Activated T-cell treated with anti-CD3 and anti-CD28 coated beads for 4 hours (primary cell): ENCODE measurements at places on chromosomes 16 and 17.

GRCh38 chr16:48576927-48577326 lies 33.1 kb downstream of the N4BP1 start:
- DNase-seq: peak; percentile 19

- no peak for DNase-seq
These were observed 447.7 kb upstream of the MAF start for GRCh38 chr16:80048250-80048649.

GRCh38 chr16:87746178-87746577 lies 19.6 kb downstream of the KLHDC4 start:
- DNase-seq: no peak

DNA sequence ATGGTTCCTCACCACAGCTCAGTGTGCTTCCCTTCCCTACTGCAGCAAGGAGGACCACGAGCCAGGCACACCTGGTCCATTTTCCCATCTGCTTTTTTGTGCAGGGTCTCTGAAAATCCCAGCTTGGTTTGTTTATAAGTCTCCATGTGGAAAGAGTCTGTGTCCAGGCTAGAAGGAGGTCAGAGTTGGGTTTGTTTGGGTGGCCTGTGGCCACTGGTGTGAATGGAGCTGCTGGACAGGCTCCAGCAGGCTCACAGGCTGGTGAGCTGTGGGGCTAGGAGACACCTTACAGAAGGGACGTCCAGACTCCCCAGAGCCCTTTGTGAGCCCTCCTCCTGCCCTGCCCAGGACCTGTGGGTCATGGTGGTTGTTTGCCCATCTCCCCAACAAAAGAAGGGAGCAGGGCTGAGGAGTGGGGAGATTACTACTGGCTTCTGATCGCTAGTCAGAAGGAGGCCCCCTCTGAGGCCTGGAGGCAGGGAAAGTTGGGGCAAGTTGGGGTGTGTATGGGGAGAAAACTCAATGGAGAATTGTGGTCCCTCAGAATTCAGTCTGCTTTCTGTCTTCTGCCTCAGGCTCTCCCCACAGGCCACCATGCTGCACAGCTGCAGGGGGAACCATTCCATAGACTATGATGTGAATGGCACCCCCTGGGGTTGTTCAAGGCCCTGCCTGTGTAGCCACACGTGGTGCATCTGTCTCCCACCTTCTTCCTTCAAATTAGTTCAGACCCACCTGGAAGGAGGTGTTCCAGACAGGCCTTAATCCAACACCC lies 4.1 kb downstream of the RARA start:
- no peak for DNase-seq

DNA sequence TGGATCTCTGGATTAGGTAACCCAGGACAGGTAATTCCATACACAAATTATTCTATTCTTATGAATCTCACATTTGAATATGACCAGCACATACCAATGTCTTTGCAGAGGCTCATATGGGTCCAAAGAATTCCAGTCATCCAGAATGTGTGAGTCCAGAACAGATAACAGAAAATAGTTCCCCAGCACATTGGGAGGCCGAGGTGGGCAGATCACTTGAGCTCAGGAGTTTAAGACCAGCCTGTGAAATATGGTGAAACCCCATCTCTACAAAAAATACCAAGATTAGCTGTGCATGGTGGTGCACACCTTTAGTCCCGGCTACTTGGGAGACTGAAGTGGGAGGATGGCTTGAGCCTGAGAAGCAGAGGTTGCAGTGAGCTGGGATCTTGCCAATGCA lies 26.9 kb downstream of the HYDIN start:
- DNase-seq: no peak

GRCh38 chr16:5030251-5030870 lies 3.4 kb downstream of the NAGPA start:
- DNase-seq: no peak

DNA sequence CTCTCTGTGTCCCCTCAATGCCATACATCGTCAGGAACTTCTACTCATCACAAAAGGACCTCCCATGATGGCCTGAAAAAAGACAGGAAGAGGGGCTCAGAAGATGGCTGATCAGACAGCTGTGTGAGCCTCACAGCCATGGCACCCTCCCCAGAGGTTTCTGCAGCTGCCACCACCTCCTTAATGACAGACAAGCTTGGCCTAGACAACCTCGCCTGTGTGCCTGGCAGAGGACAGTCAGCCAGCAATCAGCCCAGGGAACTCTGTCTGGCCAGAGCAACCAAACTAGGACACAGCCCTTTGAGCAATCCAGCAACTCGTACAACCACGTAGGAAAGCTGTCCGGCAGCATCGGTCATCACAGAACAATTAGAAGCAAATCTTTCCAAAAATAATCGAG lies 54.2 kb upstream of the MED9 start:
- DNase-seq: no peak

- peak; percentile 36 for DNase-seq
These were observed 7.7 kb downstream of the CORO6 start for GRCh38 chr17:29615048-29615385.

GRCh38 chr16:88761830-88762229 lies 23.2 kb downstream of the PIEZO1 start:
- no peak for DNase-seq

DNA sequence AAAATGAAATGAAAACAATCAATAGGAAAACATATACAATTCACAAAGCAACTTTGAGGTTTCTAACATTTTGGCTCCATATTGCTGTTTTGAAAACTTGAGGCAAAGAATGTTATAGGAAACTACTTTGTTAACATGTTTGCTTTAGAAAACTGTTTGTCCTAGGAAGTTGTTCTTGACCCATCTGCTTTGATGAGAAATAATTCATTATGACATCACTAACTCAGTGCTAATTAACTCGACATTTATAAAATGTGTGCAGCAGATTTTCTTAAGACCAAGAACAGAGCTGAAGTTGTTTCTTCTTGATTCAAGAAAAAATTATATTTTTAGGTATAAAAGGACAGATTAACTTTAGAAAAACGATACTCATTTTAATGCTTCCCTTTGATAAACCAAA lies 94.7 kb downstream of the SOX9 start:
- no peak for DNase-seq

GRCh38 chr16:22352723-22353122 lies 21.7 kb downstream of the CDR2 start:
- DNase-seq: no peak

DNA sequence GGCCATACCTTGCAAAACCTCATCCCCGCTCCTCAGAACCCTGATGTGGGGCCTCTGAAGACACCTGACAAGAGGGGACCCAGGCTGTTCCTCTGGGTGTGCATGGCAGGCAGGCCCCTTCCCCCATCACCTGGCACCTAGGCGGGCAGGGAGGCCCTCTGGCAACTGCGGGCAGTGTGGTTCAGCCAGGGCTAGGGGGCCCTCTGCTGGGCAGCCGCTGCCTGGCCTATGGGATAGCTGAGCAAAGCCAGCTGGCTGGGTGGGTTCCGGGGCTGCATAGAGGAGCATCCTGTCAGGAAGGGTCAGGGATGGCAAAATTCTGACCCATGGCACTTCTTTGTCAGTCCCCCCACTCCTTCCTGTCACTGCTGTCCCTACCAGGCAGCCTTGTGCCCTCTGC lies 228.7 kb upstream of the ASIC2 start:
- no peak for DNase-seq

GRCh38 chr17:64387545-64388171 lies 3.0 kb downstream of the PECAM1 start:
- no peak for DNase-seq

DNA sequence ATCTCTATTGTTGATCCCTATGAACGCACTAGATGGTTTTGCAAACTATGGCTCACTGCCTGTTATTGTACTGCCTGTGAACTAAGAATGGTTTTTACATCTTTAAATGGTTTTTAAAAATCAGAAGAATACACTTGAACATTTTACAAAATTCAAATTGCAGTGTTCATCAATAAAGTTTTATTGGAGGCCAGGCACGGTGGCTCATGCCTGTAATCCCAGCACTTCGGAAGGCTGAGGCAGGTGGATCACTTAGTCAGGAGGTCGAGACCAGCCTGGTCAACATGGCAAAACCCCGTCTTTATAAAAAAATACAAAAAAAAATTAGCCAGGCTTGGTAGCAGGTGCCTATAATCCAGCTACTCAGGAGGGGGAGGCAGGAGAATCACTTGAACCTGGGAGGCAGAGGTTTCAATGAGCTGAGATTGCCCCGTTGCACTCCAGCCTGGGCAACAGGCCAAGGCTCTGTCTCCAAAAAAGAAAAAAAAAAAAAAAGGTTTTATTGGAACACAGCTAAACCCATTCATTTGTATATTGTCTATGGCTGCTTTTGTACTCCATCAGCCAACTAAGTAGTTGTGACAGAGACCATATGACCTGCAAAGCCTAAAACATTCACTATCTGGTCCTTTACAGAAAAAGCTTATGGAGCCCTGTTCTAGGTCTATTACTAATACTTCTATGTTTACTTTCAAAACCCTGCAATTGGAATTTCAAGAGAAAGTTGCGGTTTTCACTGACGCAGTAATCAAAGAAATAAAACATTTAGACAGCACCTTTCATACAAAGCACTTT lies 18.9 kb downstream of the IKZF3 start:
- no peak for DNase-seq

DNA sequence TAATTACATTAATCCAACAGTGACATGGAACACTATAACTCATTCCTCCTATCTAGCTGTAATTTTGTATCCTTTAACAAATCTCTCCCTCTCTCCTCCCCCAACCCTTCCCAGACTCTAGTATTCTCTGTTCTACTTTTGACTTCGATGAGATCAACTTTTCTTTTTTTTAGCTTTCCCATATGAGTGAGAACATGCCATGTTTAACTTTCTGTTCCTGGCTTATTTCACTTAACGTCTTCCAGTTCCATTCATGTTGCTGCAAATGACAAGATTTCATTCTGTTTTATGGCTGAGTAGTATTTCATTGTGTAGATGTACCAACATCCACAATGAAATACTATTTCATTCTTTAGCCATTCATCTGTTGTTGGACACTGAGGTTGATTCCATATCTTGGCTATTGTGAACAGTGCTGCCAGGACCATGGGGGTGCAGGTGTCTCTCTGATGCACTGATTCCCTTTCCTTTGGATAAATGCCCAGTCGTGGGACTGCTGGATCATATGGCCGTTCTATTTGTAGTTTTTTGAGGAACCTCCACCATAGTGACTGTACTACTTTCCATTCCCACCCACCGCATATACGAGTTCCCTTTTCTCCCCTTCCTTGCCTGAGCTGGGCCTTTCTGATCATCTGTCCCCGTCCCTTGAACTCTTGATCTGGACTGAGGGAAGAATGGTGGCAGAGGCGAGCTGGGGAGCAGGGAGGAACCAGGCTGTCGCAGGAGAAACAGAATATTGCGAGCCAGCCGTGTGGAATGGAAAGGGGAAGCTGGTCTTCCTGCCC lies 7.7 kb upstream of the CEP295NL start:
- no peak for DNase-seq
